Kidney epithelial cell (primary cell): ENCODE measurements at places on chromosomes 7 and 10.

DNA sequence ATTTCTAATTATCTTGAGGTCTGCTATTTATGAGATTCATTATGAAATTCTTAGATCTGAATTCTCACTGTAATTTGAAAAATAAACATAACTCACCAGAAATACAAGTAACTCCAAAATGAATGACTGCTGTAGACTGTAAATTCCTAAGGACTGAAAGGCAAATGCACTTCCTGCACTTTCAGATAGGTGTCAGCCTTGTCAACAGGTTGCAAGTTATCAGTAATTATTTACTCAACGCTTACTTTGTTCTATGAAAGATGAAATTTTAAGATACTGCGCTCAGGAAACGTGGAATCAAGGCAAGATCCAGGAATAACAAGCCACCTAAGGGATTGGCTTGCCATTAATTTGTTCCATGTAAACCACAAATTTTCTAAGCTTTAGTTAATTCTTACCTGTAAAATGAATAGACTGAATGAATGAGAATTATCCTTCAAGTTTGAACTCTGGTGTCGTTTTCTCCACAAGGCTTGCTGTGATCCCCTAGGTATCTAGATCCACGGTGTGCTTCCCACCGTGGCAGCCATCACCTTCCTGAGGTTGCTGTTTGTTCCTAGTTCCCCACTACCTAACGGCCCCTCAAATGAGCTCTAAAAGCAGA, 12.6 kb downstream of the DHX32 start:
- peak; percentile 19 for DNase-seq

GRCh38 chr7:94620703-94621118, 35.2 kb downstream of the SGCE start:
- DNase-seq, result peak; percentile 95

DNA sequence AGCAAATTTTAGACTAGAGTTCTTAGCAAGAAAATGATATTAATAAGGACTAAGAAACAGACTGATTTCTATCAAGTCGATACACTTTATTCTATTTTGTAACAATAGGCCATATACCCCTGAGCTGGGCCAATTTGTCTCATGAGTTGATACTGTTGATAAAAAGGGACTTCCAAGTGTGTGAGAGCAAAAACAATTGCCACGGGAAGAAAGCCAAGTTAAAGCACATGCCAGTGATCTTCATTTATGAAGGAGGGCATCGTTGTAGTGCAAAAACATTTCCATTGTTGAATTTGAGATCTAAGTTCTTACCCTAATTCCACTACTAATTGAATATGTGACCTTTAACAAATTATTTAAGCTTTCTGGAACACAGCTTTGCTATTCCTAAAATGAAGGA, 119.9 kb downstream of the CNOT4 start:
- DNase-seq, result no peak

- no peak for DNase-seq
Observed at GRCh38 chr7:74134117-74134620, 40.0 kb upstream of the EIF4H start.

GRCh38 chr10:97895084-97895483, 45.4 kb downstream of the GOLGA7B start:
- no peak for DNase-seq

DNA sequence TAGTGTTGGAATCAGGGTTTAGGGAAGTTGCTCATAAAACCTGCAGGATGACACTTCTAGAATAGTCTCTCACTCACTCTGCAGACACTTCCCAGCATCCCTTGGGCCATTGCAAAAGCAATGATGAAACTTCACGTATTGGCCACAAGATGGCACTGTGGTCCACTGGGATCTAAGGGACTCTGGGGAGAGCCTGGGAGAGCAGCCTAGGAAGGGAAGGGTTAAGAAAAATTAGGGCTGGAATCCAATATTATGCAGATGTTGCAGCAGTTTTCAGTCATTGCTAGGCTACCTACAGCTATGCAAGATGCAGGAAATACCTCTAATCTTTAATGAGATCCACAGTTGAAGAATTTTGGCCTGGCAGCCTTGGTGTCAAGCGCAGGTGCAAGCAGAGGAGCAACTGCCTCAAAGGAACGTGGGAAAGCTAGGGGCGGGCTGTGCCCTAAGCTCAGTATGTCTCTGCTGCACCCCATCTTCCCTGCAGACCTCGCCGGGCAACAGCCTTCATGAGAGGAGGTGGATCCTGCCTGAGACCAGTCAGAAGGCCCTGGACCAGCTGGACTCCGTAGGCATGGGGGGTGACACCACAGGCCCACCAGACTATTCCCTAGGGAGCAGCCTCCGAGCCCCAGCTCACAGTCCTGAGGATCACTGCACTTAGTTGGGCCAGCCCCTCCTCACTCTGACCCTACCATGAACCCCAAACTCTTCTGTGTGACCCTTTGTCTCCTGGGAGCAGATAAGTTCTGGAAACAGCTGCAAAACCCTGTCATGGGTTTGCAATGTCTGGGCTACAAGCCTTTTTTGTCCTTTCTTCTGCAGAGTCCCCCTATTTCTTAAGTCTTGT, 127.9 kb upstream of the PRSS58 start:
- DNase-seq, result peak; percentile 25

GRCh38 chr10:3740157-3740871, 44.7 kb downstream of the KLF6 start:
- DNase-seq, result peak; percentile 94

DNA sequence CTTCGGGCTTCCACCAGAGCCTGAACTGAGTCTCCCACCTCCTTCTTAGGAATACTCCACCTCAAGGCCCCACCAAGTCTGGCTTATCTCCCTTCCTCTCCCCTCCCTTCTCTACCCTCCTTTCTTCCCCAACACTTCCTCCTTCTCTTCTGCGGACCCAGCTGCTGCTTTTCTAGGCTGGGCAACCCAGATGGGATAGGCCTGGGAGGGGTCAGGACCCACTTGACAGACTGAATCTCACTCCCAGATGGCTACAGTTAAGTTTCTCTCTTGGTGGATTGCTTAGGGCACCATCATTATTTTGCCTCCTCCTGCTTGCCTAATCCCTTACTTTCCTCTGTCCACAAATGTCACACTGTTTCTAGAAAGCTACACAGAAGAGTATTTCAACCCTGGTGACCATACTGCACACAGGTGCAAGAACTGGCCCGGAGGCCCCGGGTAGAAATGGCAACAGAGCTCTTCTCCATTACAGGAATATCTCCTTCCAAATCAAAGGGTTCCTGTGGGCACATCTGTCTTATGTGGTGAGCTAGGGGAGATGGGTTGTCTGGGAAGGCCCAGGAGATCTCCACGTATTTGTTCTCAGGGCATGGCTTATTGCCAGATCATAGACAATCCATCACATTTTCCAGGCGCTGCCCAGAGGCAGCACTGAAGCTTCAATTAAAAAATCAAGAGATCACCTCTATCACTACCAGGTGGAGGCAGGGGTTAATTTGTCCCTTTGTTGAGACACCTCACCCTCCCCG, 5.1 kb upstream of the HOXA11 start:
- no peak for DNase-seq

- no peak for DNase-seq
Observed at GRCh38 chr10:61183967-61184366, 240.0 kb upstream of the RHOBTB1 start.

DNA sequence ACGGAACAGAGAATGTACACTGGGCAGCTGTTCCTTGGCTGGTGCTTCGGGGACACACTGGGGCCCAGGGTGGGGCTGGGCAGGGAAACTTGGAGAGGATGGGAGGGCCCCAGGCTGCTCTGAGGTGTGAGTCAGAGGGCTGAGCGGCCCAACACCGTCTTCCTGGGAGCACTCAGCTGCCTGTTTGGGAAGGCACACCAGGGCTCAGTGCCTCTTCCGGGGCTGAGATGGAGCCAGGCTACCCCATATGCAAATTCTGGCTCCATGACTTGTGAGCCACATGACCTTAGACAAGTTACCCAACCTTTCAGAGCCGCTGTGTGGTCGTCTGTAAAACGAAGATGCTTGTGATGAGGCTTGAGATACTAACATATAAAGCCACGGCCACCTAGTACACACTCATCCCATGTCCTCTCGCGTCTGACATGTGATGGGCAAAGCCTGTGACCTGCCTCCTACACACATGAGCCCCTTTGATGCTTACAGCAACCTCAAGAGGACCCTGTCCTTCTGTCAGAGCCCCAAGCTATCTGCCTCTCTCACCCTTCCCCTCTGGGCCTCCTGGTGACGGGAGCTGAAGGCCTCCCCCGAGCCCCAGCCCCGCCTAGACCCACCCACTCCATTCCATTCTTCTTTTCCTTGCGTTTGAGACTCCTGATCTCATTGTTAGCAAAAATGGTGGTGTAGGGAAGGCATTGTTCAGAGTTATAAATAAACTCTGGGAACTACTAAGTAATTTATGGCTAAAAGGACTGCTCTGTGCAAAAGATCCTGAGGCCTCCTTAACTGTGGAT, 26.1 kb downstream of the KLRG2 start:
- DNase-seq, result no peak

GRCh38 chr7:31497516-31497915, 16.4 kb upstream of the ITPRID1 start:
- DNase-seq, result peak; percentile 90

DNA sequence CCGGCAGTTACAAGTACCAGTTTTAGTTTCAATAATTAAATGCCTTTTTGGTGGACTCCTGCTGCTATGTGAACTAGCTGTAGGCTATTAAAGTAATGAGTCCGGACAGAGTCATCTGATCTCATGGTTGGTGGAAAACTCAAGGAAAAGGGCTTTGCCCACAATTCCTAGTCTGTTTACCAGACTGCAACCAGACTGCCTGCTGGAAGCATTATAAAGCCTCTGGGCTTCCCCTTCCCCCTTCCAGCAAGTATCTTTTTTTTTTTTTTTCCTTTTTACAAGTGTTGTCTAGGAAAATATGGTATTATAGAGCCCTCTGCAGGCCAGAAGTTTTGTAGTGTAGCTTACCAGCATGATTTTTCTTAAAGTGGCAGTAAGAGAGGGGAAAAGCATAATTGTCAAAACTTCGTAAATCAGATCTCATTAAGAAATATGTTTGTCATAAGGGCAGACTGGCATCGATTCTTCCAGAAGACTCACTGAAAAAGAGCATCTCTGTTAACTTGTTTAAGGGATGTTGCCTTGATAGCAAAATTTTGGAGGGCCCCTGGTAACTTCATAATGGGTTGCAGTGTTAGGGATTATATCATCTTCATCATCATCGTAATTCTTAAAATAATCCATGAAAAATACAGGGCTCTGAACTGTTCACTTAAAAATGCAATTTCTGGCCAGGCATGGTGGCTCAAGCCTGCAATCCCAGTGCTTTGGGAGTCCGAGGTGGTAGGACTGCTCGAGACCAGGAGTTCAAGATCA, 181.3 kb downstream of the TAX1BP1 start:
- peak; percentile 76 for DNase-seq

GRCh38 chr7:50436133-50436806, 13.9 kb downstream of the FIGNL1 start:
- DNase-seq, result peak; percentile 72

- peak; percentile 67 for DNase-seq
Observed at GRCh38 chr7:116524609-116525297, at the start of gene CAV1. Gene CAV1 (plus strand): TSS chr7:116525036. CDS start chr7:116525063, 27 bp downstream.

DNA sequence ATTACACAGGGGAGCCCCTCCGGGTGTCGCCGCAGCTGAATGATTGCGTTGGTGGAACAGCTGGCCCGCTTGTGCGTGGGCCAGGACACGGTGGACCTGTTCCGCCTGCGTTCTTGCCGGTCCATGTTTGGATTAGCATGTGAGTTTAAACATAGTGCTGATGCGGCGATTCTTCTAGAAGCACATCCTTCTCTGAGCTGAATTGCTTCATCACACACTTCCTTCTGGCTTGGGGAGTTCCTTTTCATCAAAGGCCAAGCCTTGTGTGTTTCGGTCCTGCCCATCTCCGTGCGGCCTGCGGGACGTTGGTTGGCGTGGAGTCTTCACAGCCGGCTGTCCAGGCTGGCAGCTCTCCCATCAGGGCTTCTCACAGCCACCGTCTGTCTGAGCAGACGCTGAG, 45.5 kb upstream of the SLC29A4 start:
- DNase-seq, result no peak

DNA sequence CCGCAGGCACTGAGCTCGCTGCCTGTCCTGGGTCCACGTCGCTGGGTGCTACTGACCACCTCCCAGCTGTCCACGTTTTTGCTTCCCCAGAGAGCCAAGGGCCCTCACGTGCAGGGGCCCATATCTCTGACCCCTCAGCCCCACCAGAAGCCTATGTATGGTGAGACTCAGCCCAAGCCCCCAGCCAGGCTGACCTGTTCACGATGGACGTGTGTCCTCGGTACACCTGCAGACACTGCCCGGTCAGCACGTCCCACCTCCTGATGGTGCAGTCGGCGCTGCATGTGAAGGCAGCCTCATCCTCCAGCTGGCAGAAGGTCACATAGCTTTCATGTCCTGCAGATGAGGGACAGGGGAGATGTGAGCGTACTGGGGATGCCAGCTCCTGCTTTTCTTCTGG, 9.9 kb downstream of the WDR86 start:
- no peak for DNase-seq

DNA sequence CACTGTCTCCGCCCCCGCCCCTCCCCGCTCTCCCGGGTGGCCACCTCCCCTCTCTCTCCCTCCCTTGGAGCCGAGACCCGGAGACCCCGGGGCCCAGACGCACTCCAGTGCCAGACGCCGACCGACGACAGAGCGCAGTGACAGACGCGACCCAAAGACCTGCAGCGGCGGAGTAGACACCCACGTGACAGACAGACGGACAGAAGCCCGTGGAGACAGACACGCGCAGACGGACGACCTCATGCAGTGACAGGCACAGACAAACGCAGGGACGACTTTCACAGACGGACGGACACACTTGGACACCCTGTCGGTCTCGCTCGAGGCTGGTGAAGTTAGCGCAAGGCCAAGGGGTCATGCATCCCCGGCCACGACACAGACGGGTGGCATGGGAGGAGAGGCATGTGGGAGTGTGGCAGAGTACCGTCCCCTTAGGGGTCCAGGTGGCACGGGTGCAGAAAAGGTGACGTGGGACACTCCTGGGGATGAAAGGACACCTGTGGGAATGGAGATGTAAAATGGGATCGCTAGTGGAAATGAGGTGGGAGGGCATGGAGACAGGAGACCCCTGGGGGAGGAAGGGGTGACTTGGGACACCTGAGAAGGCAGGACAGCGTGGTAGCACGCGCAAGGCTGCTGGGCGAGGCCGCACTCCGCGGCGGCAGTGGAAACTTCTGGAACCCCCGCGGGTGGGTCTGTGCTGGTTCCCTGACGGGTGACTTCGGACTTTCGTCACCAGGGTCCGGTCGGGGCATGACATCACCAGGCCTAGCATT, 456 bp upstream of the ACHE start:
- DNase-seq, result no peak
